ENCODE measurements at places on chromosomes 1 and 21.

DNA sequence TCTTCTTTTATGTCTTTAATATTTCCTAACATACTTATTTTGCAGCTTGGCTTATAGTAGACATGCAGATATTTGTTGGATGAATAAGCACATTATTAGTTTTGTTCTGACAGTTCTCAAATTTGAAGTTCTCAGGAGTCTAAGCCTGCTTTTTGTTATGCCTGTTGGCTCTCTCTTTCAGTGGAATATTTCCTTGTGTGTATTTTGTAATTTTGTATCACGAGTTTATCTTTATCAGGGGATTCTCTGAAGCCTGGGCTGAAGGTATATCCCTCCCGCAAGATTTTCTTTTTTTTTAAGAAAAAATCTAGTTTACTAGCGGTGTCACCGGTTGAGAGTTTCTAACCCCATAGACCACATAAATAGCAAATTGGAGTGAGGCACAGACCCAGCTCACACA, 105.9 kb downstream of the RGL1 start:
- DNase-seq, result no peak

DNA sequence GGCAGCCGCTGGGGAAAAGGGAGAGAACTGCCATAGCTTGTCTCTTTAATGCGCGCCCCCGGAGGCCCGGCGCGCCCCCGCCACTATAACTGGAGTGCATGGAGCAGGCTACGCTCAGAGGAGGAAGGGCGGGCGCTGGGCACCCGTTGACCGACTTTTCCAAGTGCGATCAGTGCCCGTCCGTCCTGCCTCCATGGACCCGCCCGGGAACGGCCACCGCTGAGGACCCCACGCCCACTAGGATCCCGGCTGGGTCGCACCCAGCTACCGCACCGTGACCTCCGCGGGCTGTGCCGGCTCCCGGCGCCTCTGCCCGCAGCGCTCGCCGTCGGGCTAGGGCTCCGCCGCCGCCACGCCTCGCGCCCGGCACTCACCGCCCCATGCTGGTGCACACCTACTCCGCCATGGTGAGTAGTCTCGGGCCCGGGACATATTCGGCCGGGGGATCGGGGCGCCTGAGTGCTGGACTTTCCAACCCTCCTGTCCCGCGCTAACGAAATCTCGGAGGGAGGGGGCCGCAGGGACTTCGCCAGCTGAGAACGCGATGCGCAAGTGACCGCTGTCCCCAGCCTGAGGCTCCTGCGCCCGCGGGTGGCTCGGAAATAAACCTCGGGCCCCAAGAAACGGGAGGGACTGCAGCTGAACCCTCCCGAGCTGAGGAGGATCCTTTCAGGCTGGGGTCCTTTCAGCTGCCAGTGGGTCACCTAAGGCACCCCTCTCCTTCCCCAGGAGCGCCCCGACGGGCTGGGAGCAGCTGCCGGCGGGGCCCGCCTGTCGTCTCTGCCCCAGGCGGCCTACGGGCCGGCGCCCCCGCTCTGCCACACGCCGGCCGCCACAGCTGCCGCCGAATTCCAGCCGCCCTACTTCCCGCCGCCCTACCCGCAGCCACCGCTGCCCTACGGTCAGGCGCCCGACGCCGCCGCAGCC, at the start of gene TFAP2E:
TFAP2E (plus strand) TSS at position 117 of the 927 bp plus-strand sequence; CDS start at position 381, 264 bp downstream.
- DNase-seq, result no peak

GRCh38 chr1:245615001-245615400, 460.2 kb downstream of the KIF26B start:
- DNase-seq, result no peak

GRCh38 chr1:219041818-219042217, 131.9 kb upstream of the LYPLAL1 start:
- no peak for DNase-seq

DNA sequence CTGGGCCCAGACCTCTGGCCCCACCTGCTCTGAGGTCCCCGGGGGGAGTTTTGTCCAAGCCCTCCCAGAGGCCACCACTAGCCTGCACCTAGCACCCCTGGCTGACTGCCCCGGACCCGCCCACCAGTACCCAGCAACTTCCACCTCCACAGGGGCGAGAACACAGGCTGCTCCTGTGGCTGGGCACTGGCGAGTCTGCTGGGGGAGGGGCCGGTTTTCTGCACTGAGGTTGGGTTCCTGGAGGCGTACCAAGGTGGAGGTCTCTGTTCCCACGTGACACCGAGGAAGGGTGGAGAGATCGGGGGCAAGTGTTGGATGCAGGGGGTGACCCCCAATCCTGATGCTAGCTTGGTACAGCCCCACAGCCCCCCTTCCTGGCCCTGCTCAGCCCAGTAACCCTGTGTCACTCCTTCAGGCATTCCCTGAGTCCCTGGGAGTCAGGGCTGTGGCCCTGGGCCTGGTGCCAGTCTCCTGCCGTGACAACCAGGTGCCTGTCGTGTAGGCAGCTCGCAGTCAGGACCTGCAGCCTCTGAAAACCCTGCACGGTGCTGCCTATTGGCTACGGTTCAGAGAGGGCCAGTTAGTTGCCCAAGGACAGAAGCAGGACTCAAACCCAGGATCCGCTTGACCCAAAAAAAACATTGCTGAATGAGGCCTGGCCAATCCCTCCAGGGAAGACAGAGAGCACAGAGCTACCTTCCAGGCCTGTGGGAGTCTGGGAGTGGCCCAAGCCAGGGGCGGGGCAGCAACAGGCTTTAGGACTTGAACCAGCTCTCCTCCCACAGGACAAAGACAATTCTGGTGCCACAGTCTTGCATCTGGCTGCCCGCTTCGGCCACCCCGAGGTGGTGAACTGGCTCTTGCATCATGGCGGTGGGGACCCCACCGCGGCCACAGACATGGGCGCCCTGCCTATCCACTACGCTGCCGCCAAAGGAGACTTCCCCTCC, 3.1 kb downstream of the ESPN start:
- DNase-seq, result no peak

DNA sequence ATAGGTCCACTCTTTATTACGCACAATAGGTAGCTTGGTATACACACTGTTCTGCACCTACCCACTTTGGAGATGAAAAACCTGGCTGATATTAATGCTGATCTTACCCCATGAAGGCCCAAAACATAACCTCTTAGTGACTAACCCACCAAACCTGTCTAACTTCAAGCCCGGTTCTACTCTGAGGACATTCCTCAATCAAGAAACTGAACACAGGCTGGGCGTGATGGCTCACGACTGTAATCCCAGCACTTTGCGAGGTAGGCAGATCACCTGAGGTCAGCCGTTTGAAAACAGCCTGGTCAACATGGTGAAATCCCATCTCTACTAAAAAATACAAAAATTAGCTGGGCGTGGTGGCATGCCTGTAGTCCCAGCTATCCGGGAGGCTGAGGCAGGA, 50.5 kb downstream of the EYA3 start:
- no peak for DNase-seq

DNA sequence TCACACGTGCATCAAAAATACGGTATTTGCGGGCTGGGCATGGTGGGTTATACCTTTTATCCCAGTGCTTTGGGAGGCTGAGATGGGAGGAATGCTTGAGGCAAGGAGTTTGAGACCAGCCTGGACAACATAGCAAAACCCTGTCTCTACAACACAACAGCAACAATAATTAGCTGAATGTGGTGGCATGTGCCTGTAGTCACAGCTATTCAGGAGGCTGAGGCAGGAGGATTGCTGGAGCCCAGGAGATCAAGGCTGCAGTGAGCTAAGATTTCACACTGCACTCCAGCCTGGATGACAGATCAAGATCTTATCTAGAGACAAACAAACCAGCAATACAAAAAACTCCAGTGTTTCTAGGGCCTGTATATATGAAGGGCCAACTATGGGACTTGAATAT, 30.6 kb downstream of the PTPRU start:
- DNase-seq, result no peak

DNA sequence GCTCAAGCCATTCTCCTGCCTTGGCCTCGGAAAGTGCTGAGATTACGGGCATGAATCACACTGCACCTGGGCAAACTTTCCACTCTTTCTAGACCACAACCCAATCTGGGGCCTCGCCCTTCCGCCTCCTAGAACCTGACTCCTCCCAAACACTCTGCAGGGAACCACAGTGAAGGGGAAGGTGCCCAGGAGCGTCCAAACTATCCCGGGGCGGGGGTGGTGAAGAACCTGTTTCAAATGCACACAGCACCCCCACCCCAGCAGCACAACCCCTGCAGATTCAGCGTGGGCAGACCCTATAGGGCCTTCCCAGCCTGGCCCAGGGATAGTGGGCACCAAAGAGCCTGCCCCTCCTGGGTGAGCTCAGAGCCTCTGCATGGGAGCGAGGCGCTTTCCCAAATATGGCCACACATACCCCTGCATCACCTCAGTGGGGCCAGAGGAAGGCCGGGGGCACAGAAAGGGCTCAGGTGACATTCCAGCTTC, 86.9 kb downstream of the STUM start:
- no peak for DNase-seq

GRCh38 chr1:29459620-29459945, 223.3 kb downstream of the PTPRU start:
- no peak for DNase-seq

- DNase-seq, result no peak
These were observed 341.8 kb downstream of the LMX1A start for GRCh38 chr1:165014753-165015152.

DNA sequence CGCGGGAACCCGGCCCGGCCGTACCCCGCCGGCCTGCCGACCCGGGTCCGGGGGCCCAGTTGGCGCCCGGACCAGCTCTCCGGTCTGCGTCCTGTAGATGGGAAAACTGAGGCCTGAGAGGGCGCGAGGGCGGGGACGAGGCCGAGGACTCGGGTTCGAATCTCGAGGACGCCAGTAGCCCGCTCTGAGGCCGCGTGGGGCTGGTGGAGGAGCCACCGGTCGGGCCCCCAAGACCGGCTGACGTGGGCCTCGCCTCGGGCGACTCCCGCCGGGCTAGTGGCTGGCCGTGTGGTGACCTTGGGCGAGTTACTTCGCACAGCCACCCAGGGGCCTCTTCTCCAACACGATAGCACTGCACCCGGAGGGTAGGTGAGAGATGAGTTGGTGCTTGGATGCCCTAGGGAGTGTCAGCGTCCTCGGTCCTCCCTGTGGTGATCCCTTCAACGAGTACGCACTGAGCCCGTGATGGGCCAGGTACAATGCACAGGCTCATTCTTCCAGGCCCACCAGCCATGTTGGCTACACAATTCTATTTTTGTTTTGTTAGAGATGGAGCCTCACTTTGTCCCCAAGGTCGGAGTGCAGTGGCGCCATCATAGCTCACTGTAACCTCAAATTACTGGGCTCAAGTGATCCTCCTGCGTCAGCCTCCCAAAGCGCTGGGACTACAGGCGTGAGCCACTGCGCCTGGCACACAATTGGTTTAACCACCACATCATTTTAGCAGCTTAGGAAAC, 404 bp upstream of the SCMH1 start:
- no peak for DNase-seq

DNA sequence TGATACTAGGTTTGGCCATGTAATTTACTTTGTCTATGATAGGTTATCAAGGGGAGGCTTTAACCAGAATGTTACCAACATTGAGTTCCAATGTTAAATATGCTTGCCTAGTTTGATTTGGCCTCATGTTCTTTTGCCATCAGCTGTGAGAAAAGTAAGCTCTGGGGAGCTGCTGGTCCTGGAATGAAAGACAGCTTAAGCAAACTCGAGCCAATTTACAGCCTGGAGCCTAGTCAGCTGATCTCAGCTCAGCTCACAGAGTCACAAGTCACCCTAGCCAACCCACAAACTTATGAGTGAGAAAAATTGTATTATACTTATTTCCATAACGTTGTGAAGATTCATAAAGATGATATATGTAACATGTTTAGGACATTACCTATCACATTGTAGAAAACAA, 426.7 kb downstream of the RWDD3 start:
- DNase-seq, result no peak

GRCh38 chr1:109156916-109157385, 43.0 kb downstream of the ELAPOR1 start:
- no peak for DNase-seq

GRCh38 chr1:7249516-7249915, 464.3 kb downstream of the CAMTA1 start:
- no peak for DNase-seq

DNA sequence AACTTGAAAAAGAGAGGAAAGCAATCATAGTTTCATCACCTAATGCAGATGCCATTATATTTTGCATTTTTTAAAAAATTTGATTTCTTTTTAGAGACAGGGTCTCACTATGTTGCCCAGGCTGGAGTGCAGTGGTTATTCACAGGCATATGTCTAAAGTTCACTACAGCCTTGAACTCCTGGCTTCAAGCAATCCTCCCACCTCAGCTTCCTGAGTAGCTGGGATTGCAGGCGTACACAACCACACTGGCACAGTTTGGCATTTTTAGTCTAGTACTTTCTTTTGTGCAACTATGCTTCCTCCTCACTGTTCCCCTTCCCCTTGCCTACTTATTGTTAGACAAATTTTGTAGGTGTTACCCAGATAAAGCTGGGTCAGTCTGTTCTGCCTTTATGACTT, 18.0 kb downstream of the RHOU start:
- DNase-seq, result no peak

GRCh38 chr1:228370941-228371740, 35.5 kb downstream of the TRIM11 start:
- DNase-seq, result no peak

Data from NCI-H524 treated with DMSO at 0.1 percent for 48 hours (cell line).